ENCODE measurements at places on chromosomes 11 and 22.

DNA sequence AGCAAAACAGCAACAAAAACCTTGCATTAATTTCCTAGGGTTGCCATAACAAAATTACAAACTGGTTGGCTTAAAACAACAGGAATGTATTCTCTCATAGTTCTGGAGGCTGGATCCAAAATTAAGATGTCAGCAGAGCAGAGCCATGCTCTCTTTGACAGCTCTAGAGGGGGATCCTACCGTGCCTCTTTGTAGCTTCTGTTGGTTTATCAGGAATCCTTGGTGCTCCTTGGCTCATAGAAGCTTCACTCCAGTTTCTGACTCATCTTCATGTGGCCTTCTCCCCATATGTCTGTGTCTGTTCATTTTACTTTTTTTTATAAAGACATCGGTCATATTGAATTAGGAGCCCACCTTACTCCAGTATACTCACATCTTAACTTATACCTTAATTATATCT is 90.5 kb upstream of the POU2AF2 start:
- DNase-seq: no peak

DNA sequence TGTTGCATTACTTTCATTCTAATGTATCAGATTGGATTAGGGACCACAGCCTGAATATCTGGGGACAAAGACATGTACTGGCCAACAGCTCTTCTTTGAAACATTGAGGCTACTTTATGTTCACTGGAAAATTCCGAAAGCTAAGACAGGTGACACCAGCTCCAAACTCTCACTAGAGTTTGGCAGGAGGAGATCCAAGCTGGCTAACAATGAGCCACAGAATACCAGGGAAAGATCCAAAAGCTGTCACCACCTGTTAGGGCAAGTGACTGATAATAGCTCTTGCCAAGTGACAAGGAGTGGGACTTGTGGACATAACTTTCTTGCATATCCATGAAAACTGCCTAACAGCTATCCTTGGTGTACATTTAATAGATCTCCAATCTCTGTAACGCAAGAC is 333.3 kb downstream of the TTC28 start:
- no peak for DNase-seq

DNA sequence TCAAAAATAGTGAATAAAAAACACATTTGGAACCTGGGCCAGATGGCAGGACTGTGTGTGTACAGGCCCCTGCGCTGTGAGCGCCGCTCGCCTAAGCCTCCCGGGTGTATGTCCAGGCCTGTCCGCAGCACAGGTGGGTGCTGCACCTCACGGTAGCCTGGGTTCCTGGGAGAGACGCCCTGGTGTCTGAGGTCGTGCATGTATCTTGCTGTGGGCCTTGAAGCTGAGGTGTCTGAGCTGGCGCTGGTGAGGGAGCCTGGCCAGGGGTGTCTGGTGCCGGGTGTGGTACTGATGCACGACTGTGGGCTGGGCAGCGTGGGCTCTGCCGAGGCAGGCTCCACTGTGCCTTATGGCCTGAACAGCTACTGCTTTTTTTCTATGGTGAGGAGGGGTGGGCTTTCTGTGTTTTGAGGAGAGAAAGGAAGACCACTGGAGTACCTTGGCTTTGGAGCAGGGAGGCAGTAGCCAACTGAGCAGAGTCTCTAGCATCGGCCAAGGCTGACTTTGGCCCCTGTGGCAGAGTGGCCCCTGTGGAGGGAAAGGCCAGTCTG is 4.2 kb upstream of the ZDHHC8 start:
- DNase-seq: no peak

- DNase-seq: no peak
These were observed 25.9 kb downstream of the PDE3B start for GRCh38 chr11:14669499-14669898.
